ENCODE measurements at places on chromosomes 11 and 22.

GRCh38 chr11:76662656-76663485, 7.7 kb downstream of the LRRC32 start:
- DNase-seq, result no peak

DNA sequence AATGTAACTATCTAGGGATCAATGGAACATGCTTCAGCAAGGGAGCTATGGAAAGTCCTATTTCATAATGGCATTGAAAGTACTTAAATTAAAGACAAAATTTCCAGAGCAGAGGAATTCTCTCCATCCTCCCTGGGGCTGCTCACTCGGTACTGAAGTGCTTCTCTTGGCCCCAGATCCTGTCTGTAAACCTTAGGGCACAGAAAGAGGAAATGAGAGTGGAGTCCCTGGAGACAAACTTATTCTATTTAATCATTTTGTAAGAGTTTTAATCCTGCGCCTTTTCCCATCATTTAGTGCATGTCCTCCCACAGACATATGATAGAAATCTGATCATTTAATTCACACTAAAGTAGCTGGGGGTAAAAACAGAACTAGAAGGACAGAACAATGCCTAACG, 20.9 kb upstream of the PAMR1 start:
- no peak for DNase-seq

GRCh38 chr11:17572359-17572690, 25.3 kb downstream of the OTOG start:
- no peak for DNase-seq

DNA sequence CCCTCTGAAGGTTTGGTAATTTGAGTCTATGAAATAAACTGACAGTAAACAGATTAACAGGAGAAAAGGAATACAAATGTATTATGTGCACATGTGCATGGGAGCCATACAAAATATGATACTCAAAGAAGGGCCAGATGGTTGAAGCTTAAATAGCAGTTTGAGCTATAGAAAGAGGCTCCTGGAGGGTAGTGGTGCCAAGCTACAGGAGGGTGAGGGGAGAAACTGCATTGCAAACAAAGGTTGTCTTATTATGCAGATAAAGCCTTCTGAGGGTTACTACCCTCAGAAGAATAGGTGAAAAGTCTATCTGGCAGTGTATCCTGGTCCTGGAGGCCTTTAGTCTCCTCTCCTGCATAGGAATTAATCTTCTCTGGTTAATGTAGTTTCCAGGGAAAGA, 267.3 kb upstream of the MPPED2 start:
- no peak for DNase-seq

GRCh38 chr22:30816413-30816812, 121.7 kb downstream of the OSBP2 start:
- no peak for DNase-seq

GRCh38 chr11:33630936-33631748, 69.5 kb downstream of the C11orf91 start:
- no peak for DNase-seq
